Tibial nerve (tissue), 4 donors: ENCODE measurements at places on chromosomes 12 and 14.

DNA sequence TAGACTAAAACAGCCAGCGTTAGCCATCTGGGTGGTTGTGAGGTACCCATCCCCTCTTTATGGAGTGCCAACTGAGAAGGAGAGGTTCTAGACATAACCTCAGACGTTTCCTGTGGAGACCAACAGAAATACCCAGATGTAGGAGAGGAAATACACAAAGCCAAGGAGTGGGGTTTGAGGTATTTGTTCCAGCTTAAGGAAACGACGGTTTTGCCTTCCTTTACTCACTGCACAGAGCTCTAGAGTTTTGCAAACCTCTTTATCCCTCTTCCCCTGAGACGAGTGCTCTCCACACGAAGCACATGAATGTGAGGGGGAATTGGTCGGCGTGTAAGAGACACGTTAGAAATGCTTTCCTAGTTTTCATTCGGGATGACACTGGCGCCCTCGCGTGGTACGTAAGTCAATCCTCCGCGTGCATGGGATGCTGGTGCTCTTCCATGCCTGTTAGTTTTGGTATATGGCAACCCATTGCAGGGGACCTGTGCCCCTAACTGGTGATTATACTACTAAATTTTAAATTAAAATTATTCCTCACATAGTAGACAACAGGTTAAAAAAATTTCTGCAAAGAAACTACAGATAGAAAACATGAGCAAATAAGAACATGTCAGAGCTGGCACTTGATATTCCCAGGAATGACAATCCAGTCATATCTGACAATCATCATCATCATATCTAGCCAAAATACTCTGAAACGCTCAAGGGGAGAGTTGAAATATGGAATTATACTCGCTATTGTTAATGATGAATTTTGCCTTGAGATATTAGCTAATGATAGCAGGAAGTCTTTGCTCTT is 121.7 kb downstream of the PPM1H start:
- peak; percentile 59 for DNase-seq

DNA sequence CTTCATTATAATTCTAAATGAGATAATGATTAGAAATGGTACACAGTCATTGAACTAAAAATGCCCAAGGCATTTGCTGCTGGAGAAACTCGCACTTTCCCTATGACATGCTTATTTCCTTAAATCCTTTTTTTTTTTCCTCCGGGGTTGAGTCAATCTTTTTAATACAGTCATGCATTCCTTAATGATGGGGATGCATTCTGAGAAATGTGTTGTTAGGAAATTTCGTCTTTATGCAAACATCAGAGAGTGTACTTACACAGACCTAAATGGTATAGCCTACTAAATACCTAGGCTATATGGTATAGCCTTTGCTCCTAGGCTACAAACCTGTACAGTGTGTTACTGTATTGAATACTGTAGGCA is 29.8 kb upstream of the DACT1 start:
- DNase-seq = no peak

- no peak for DNase-seq
Observed at GRCh38 chr12:1885082-1885596, 33.3 kb downstream of the CACNA2D4 start.

- DNase-seq = no peak
Observed at GRCh38 chr12:40819436-40820108, 127.3 kb downstream of the CNTN1 start.

DNA sequence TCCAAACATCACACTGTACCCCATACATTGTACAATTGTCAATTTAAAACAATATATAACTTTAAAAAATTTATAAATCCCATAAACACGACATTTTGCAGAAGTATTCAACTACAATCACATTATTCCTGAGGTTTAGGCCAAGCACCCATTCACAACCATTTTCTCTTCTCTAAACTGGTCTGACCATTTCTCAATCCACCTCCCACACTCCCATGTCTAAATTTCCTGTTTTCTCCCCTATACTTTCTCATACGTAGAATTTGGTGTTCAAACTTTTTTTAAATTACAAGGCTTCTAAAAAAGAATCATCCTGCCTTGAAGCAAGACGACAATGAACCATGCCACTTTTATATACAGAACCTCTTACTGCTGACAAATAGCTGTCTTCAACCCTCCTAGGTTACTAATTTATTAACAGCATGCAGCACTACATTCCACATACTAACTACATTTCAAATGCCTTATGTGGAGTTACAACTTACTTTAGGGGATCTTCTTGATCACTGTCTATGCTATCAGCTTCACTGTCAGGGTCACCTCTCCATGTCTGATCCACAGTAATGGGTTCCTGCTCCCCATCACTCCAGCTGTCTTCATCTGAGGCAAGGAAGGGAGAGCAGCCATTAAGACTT is 3.4 kb downstream of the KANSL2 start:
- no peak for DNase-seq

DNA sequence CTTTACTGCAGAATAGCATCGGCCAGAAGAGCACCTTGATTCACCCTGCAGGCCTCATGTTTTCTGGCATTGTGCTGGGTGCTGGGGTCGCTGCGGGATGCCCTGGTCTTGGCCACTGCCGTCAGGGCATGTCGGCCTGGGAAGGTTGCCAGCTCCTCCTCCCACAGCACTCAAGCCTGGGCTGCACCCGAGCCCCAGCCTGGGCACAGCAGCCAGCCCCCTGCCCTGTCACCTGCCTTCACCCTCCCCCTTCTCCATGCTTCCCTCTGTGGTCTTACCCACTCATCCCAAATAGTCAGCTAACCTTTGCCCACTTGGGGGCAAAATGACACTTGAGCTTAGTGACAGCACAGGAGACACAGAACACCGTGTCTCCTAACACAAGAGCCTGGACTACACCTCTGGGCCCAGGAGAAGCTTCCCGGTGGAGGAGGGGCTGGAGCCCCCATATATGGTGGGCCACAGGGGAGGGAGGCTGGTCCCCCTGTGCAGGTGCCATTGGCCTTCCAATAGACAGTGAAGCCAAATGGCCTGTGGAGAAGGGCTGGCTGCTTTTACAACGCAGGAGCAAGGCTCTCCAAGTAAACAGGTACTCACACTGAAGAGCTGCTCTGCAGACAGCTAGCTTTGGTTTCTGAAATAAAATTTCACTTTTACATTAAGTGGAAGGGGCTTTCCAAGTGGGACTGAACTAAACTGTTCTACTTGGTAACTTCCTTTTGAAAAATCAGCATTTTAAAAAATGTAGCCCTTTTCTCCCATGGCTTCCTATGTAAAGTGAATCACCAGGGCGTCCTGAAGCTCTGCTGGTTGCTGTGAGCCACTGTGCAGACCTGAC is 51.2 kb upstream of the AMN start:
- no peak for DNase-seq

- DNase-seq = no peak
Observed at GRCh38 chr14:23168246-23168645, 15.2 kb downstream of the SLC7A8 start.

GRCh38 chr12:63068857-63069442 is 82.1 kb downstream of the AVPR1A start:
- no peak for DNase-seq

DNA sequence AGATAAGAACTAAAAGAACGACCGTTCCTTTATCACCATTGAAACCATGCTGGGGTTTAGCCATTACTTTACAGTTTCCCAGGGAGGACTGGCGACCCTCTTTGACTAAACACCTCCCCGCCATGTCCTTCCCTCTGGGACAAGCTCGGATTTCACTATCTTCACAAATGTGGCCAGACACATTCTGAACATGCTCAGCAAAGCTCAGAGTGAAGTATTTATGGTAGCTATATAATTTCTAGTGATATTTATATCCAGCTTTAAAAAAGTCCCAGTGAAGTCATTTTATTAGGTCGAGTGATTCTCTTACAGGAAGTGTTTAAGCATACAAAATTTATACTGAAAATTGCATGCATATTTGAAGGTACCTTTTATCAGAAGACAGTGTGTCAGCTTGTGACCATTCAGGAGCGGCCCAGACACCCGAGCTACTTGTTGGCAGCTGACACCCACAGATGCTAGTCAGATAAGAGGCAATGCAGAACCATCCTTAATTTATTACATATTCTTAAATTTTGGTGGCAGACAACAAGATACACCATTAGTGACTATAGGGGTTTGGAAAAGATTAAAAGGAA is 36.8 kb downstream of the NIN start:
- no peak for DNase-seq

DNA sequence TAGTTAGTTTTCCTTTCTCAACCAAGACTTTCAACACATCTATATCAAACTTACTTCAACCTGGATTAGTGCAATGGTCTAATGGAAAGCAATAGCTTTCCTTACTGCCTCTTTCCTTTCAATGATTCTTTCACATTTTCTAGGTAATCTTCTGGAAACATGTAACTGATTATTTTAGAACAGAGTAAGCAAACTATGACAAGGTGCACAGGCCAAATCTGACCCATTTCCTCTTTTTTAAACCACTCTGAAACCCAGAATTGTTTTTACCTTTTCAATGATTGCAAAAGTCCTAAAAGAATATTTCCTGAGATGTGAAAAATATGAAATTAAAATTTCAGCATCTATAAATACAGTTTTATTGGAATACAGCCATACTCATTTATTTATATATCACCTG is 81.6 kb upstream of the TMTC2 start:
- DNase-seq = no peak

DNA sequence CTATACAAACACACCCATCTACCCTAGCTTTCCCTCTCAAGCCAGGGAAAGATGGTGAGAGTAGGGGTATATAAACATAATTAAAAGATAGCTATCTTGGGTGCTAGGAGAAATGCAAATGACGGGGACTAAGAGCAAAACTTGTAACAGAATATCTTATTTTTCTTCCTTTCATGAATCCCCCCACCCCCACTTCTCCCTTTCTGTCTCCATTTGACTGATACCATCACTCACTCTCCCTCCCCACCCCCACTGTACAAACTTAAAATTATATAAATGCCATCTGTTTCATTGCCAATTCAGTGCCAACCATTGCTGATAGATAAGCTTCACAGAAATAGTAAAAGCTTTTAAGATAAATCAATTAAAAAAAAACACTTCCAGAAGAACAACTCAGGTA is 268.6 kb downstream of the SLC6A15 start:
- no peak for DNase-seq
